ENCODE measurements at places on chromosomes 12 and 14.

DNA sequence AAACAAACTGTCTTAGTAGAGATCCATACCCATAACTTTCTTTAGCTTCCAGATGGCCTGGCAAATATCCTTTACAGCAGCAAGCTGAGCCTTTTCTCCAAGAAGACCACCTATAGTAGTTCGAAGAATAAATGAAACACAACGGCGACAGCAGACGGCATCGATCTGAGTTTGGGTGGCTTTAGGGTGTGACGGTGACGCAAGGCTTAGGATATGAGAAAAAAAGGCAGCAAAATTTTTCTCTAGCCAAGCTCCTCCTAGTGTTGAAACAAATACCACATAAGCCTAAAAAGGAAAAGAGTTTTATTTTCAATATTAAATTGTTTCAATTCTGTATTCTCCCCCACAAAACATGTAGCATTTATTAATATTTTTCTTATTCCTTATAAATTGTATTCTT, 33.3 kb downstream of the HEATR5A start:
- DNase-seq: no peak

GRCh38 chr12:102543494-102544485, 63.4 kb upstream of the IGF1 start:
- no peak for DNase-seq

GRCh38 chr14:47772652-47773051, 97.2 kb upstream of the MDGA2 start:
- DNase-seq: no peak

DNA sequence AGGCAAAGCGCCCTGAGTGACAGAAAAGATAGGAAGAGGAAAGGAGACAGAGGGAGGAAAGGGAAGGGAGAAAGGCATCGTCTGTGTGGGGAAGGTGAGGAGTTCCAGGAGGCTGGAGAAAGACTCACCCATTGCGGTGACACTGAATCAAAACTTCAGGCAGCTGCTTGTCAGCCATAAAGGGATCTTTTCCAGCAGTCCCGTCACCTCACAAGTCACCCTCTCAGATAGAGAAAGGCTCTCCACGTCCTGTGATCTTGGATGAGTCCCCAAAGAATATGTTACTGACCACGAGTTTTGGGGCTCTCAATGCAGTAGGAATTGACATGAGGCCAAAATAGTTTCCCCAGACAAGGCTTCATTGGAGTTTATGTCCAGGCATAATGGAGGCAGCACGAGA, 9.8 kb upstream of the GMFB start:
- no peak for DNase-seq

DNA sequence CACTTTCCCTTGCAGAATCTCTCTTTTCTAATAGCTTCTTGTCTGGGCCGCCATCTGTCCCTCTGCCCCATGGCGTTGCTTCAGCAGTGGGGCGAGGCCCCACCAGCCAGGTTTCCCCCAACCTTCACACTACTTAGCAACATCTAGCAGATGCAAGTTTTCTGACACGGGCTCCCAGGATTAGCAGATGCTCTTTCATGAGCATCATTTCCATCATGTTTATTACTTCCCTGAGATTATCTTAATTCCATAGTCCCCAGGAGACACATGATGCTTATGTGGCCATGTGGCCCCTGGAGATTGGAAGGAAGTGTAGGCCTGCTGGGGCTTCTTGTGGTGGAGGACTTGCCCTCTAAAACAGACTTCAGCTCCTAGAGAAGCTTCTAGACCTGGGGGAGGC, 102.0 kb upstream of the MYL2 start:
- DNase-seq: no peak

DNA sequence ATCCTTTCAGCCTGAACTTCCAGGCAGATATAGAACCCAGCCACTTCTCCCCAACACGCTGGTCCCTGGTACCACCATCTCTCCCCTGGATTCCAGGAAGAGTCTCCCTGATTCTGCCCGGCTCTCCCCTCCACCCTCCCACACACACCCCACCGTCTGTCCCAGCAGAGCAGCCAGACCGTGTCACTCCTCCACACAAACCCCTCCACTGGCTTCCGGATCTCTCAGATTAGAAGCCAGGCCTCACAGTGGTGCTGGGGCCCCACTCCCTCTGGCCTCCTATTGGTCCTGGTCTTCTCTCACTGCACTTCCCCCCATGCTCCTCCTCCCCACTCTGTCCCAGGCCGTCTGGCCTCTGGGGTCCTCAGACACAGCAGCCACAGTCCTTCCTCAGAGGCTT, 52.4 kb upstream of the CDKN3 start:
- no peak for DNase-seq

GRCh38 chr14:104499784-104500760, 79.5 kb upstream of the C14orf180 start:
- DNase-seq: no peak

DNA sequence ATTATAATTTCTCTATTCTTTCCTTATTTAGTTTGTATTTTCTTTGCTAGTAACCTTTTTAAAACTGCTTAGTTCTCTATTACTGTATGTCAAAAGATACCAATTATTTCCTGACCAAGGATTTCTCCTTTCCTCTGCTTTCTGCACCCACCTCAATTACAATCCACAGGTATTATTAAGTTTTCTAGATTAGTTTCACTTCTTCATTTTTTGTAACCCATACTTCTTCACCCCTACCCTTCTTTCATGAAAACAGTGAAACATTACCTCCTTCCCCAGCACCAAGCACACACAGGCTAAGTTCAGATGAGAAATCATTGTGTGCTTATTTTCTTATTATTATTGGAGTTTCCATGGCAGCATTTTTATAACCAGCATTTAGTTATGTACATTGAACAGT, 318.5 kb upstream of the MDGA2 start:
- no peak for DNase-seq

GRCh38 chr12:97216848-97217247, 245.8 kb upstream of the RMST start:
- no peak for DNase-seq

DNA sequence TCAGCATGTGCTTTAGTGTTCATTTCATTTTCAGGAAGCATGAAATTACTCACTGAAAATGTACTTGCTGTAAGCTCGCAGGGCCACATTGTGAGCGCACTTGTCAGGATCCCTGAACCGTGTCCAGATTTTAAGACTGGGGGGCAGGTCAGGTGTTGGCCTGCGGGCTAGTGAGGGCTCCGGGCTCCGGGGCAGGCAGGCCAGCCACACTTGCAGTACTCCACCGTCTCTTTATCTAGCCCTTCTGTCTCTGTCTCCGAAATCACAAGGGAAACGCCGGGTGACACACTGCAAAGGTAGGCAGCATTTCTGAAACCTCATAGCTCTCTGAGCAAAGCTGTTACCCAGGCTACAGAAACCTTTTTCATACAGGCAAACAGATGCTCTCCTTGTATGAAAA, 98.7 kb downstream of the EML1 start:
- DNase-seq: no peak

- no peak for DNase-seq
Observed at GRCh38 chr14:50892255-50892654, 20.4 kb downstream of the ABHD12B start.

- no peak for DNase-seq
Observed at GRCh38 chr12:116698554-116699075, 39.3 kb downstream of the SPRING1 start.

GRCh38 chr14:75158843-75159614, 17.4 kb downstream of the TMED10 start:
- no peak for DNase-seq

Measured in activated effector memory CD4-positive, alpha-beta T cell treated with Interleukin-2 at 50 U/mL for 16 hours (primary cell).